Stimulated activated CD8-positive, alpha-beta memory T cell treated with anti-CD3 and anti-CD28 coated beads, Interleukin-2, amount 100 ng/mL, for 48 hours (primary cell): ENCODE measurements at places on chromosomes 3 and 15.

DNA sequence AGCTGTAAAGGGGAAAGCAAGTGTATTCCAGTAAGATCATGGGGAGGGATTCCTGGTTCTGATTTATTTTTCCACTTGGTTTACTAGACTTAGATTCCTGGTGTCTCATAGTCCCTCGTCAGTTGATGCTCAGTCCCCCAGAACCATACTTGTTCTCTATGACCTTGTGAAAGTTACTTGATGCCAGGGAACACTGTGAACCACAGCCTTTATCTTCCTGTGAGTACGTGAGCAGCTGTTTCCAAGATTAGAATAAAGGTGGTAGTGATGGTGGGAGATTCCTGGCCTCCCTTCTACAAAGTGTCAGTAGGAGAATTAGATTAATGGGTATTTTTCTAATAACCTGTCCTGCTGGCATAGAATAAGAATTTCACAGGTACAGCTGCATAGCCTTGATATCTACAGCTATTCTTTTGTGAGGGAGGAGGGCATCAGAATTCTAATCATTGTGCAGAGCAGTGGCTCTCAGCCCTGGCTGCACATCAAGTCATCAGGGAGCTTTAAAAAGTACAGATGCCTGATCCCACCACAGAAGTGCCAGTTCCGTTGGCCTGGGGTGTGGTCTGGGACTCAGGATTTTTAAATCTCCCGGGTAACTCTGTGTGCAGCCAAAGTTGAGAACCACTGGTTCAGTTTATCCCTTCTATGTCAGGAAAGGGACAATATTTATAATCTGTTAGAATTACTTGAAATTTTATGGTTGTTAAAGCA, 20.0 kb downstream of the GPD1L start:
- no peak for DNase-seq

DNA sequence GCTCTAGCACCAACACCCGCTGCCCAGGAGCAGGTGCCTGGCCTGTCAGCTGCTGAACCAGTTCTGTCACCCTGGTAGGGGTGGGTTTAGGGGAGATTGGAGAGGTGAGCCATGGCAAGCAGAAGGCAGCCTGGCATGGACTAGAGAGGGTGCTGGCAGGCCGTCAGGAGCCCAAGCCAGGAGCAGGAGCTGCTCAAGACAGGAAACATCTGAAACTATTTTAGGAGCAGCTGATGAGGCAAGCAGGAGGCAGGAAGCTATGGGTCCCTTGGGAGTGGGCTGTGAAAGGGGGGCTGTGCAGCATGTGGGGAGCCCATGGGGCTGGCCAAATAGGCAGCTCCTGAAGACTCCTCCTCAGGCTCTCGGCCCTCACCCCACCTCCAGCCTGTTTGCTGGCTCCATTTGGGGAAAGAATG, 2.3 kb downstream of the INKA1 start:
- no peak for DNase-seq

- no peak for DNase-seq
Measured at GRCh38 chr15:62822228-62822627, 220.3 kb upstream of the TPM1 start.

GRCh38 chr15:92565351-92566125, 90.0 kb downstream of the FAM174B start:
- DNase-seq, result no peak

DNA sequence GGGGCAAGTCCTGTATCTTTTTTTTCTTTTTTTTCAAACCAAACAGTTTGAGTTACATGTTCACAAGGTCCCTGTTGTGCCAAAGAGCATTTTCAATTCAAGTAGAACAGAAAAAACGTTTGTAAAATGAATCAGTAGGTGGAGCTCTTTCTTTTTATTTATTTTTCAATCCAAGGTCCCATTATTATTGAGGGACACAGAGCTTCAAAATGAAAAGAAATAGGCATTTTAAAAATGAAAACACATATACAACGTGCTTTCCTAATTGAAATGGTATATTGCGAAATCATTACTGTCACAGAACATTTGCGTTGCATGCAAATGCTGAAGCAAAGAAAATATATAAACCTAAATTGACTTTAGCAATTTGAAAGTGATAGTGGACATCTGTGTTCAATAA, 711.0 kb downstream of the MECOM start:
- DNase-seq, result no peak

- DNase-seq, result peak; percentile 44
Measured at GRCh38 chr15:80999623-81000036, 1.1 kb upstream of the TLNRD1 start.

GRCh38 chr15:78003539-78004008, 73.9 kb downstream of the TBC1D2B start:
- no peak for DNase-seq

DNA sequence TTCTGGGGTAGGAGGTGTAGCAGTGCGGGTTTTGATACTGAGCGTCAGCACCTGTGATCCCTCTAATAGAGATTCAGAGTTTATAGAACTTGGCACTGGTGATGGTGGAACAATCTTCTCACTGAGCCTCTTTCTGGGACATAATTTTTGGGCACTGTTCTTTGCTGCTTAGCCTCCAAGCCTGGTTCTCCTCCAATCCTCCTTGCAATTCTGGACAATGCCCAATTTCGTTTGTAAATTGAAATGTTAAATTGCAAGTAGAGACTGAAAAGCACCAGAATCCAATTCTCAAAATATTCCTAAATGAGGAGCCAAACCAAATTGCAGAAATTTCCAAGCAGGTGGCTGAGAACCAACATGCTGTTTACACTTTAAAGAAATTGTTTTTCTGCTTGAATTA, 149.8 kb upstream of the ABI3BP start:
- no peak for DNase-seq

- DNase-seq, result peak; percentile 20
Measured at GRCh38 chr15:90529371-90530249, at the start of gene CRTC3. Gene CRTC3 (plus strand): TSS chr15:90529923. CDS start chr15:90530072, 149 bp downstream.

DNA sequence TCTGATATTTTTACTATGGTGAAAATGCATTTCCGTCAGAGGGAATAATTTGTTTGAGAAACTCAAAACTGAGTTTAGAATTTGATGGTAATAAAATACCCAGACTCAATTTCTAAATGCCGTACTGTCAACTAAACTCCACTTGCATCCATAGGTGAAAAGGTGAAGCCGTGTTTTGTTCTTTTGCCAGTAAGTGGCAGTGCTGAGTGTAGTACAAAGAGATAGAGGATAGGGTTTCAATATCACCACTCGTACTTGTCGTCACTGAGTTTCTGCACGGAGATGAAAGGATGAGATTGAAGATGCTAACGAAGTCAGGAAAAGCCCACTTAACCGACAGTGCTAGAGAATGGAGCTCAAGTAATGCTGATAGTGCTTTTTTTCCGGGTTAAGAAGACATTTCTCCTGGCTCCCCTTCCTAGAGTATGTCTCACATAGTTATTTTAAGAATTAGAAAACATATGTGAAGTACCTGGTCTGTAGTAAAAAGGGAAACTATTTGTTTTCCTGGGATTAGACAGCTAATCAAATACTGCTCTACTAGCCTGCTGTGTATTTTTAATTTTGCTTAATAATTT, 345.1 kb downstream of the IL5RA start:
- no peak for DNase-seq

DNA sequence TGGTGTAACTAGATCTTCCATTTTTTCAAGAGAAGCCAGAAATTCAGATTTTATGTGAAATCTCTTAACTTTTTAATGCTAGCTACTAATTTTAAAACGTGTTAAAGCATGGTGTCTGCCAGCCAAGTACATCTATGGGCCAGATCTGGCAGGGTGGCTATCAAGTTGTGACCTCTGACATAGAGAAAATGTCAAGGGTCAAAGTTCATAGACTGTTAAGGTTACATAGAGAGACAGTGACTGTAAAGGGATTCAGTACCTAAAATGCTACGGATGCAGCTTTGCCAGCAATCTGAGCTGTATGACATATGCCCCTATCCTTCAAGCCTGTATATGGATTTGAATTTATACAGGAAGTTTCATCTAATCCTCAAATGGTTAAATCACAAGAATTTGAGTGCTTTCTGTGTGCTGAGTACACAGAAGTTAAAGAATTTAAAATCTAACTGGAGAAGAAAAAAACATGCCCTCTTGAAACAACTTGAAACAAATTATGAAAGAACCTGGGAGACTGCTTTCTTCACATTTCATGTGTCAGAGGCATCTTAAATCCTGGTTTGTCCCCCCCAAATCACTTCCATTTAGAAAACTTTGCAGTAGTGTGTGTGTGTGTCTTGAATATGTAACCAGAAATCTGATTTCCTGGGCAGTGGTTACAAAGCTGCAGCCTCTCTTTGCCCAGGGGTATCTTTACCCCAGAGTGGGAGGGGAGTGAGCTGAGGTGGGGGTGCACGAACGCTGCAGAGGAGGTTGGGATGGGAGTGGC, 895 bp upstream of the ARHGAP31 start:
- no peak for DNase-seq

GRCh38 chr15:95152741-95153140, 921.4 kb downstream of the MCTP2 start:
- DNase-seq, result no peak

GRCh38 chr3:138492980-138493675, 58.7 kb downstream of the ESYT3 start:
- no peak for DNase-seq

DNA sequence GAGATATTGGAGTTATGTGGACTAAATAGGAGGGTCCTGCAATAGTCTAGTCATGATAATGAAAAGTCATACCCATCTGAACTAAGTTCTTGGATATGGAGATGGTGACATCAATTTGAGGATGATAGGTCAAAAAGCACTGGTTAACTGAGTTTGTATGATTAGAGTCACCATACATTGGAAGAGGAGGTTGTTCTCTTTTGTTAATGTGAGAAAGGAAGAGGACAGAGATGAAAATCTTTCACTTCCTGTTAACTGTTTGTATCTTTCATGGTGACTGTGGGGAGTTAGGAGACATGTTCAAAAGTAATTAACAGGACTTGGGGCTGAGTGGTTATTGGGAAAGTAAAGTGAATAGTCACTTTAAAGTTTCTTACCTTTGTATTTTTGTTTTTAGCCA, 11.1 kb downstream of the TMEM62 start:
- DNase-seq, result no peak

- no peak for DNase-seq
Measured at GRCh38 chr3:143888846-143889245, 40.6 kb upstream of the SLC9A9 start.

DNA sequence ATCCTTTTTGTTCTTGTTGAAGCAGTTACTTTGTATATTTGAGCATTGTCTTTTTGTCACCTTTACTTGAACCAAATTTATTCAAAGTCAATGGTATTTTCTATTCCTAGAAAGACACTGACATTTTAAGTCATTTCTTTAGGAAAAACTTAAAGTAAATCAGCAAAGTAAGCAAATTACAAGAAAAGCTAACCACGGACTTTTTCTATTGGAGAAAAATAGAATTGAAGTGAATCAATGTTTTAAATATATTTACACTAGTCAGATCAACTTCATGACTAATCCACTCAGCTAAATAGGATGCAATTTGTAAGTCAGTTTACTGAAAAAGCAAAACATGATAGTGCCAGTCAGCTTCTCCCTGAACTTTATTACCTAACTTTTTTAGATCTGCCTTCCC, 733.8 kb upstream of the ALCAM start:
- no peak for DNase-seq

- DNase-seq, result no peak
Measured at GRCh38 chr3:126859415-126860246, 123.3 kb upstream of the PLXNA1 start.

- no peak for DNase-seq
Measured at GRCh38 chr3:62805106-62805505, 70.1 kb downstream of the CADPS start.

- no peak for DNase-seq
Measured at GRCh38 chr15:66884115-66884622, 181.2 kb upstream of the SMAD3 start.

GRCh38 chr3:99066863-99067262, 165.4 kb upstream of the DCBLD2 start:
- DNase-seq, result no peak

DNA sequence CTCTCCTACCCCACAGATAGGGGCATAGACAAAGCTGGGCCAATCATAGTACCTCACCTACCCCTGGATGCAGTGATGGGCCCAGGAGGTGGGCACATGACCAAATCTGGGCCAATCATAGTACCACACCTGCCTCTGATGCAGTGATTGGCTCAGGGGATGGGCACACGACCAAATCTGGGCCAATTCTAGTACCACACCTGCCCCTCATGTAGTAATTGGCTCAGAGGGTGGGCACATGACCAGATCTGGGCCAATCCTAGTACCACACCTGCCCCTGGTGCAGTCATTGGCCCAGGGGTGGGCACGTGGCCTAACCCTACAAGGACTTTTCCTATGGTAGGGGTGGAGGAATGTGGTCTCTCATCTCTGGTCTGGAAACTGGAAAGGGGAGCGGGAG, 56.9 kb upstream of the MEF2A start:
- no peak for DNase-seq

DNA sequence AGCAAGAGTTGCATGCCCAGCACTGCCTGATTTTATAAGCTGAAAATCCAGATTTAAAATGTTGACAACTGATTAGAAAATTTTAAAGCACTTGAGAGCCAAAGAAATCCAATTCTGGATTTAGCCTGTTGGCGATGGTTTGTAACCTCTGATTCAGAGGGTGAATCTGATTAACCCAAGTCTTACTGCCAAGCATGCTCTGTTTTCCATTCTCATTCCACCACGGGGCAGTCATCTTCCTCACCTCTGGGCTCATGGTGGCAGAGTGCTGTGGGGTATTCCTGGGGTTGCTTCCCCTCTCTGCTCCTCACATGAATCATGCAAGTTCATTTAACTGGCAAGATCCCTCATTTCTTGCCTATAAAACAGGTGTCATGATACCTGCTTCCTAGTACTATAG, 342.2 kb downstream of the EPHB1 start:
- DNase-seq, result no peak

DNA sequence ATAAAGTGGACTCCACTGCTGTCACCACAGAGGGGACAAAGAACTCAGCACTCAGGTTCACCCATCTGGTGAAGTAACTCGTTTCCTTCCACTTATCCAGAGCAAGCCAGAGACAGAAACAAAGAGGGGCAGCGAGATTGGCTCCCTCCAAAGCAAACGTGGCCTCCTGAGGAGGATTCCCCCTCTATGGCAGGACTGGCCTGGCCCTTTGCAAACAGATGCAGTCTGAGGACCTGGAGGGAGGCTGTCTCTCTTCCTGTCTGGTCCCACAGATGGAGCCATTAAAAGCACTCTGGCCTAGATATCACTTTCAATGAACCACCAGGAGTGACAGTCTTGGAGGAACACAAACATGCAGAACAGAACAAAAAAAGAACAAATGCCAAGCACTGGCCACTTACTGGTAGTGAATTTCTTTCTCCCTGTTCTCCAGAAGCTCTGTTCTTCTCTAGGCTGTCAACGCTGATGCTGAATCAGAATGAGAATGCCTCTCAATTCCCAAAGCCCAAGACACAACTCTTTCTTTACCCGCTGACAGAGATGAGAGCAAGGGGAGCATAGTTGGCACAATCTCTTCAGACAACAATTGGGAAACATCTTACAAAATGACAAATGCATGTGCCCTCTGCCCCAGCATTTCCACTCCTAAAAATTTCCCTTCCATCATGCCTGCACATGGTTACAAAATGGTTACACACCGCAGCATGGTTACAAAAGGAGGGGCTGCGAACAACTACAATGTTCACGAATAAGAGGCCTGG, 14.3 kb downstream of the KLHL25 start:
- no peak for DNase-seq
